ENCODE measurements at places on chromosomes 7 and 10.

DNA sequence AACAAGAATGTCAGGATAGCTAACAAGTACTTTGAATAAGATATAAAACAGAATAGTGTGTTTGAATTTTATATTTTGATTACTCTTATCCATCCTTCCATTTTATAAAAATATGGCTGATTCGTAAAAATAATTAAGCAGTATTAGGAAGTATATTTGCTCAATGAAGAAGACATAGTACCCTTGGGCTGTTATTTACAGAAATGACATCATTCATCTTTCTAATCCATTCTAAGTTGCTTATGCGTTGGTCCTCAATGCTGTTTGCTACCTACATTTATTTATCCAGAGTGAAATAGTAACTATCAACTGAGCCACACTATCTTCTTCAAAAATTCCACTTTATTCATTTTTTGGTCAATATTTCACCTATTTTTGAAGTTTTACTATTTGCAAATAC is 2.1 kb upstream of the ZNF804B start:
- DNase-seq: no peak

GRCh38 chr10:17074541-17074847 is 55.1 kb downstream of the CUBN start:
- DNase-seq: no peak

GRCh38 chr7:17952387-17952786 is 12.1 kb upstream of the SNX13 start:
- DNase-seq: no peak

DNA sequence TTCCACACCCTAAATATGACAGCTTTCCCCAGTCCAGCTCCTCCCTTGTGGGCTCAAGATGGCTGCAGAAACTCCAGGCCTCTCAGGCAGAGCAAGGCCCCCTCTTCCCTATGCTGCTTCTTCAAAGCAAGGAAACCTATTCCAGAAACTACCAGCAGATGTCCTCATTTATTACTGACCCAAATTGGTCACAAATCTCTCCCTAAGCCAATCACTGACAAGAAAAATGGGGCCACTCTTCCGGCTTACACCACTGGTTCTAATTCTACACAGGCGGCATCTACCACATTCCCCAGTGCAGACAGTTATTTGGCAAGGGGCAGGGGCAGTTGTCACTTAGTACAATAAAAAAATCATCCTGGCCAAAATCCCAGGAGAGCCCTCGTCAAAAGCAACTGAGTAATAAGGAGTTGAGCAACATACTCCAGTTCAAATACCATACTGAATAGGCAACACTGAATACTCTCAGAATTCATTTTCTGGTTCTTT is 150.4 kb downstream of the SFMBT2 start:
- peak; percentile 38 for DNase-seq

- DNase-seq: no peak
Measured at GRCh38 chr7:31175672-31176071, 123.6 kb downstream of the ADCYAP1R1 start.

DNA sequence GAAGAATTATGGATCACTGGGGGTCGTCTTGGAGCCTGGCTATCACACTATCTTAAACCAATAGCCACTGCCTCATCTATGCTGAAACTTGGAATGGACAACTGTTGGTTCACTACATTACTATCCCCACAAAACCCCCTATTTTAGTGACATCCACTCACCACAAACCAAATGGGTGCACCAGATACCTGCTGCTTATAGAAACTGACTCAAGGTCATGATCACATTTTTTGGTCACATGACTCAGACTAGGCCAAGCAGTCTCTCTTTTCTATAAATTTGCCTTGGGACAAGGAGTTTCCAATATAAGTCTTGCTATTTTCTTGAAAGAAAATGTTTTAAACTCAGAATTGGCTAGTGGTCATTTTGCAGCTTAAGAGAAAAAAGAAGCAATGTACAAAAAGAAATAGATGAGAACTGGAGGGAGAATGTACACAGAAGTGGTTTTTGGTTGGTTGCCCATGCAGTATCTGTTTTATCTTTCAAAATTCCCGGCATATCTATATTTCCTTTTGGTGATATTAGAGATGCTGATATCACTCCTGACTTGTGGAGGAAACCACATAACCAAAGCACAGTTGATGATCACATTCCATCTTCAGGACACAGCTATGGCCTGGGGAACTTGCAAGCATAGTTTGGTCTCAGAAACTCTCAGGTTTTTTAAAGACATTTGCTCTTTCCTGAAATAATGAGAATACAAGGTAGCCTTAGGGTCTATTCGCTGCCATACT is 85.2 kb upstream of the CACNA2D1 start:
- no peak for DNase-seq

DNA sequence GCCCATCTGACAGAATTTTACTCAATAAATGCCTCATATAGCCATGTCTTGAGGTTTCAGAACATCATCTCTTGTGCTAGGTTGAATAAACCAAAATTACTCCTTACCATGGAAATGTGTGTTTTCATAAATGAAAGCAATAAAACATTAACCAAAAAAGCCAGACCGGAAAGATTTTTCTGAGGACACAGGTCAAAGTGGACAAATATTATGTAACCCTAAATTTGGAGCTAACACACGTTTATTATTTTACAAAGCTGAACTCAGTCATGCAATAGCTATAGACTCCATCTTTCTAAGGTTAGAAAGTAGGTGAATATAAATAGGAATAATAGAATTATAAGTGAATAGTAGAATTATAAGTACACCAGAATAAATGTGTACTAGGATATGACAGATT is 269.1 kb downstream of the TSPAN12 start:
- DNase-seq: no peak

- DNase-seq: no peak
Measured at GRCh38 chr10:62268027-62268398, 631 bp downstream of the RTKN2 start.

- no peak for DNase-seq
Measured at GRCh38 chr10:77866598-77866997, 60.0 kb downstream of the DLG5 start.

DNA sequence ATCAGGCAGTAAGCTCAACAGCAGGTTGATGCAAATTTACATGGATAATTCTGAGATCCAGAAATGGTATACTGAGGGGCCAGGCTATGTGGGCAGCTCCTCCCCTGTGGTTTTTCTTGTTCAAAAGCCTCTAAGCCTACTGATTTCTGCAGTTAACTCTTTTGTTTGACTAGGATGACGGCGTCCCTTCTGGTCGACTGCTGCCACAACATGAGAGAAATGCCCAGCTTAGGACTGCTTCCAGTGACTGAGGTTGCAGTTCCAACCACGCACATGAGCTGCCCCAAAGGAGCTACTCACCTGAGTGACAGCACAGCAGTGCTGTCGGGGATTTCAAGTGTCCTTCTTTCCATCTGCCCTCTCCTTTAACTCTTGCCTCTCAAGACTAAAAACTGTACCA is 973.0 kb upstream of the GHITM start:
- peak; percentile 47 for DNase-seq

DNA sequence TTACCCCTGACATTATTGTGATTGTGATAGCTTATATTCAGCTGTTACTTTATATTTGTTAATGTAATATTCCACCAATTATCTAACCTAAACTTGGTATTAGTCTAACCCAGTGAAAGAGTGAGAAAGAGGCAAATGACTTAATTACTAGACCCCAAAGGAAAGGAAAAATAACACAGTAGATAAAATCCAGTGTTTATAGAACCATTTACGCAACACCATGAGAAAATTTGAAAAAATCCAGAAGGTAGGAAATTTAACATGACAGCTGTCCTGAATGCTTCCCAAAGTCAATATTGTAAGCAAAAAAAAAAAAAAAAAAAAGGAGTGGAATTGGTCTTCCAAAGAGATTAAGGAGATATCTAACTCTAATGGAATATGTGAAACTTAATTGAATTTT is 741.5 kb upstream of the GHITM start:
- no peak for DNase-seq

DNA sequence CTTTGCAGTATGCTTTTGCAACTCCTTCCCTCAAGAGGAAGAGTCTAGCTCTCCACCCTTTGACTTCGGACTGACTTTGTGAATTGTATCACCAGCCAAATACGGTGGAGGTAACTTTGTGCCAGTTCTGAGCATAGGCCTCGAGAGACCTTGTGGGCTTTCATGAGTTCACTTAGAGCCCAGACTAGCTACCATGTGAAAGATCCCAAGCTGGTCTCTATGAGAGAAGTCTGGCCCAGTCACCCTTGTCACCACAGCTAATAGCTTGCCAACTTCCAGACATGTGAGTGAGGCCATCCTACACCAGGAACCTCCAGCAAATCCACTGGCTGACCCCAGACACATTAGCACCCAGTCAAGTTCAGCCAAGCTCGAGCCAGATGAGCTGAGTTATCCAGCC is 72.2 kb upstream of the EXOC4 start:
- no peak for DNase-seq

DNA sequence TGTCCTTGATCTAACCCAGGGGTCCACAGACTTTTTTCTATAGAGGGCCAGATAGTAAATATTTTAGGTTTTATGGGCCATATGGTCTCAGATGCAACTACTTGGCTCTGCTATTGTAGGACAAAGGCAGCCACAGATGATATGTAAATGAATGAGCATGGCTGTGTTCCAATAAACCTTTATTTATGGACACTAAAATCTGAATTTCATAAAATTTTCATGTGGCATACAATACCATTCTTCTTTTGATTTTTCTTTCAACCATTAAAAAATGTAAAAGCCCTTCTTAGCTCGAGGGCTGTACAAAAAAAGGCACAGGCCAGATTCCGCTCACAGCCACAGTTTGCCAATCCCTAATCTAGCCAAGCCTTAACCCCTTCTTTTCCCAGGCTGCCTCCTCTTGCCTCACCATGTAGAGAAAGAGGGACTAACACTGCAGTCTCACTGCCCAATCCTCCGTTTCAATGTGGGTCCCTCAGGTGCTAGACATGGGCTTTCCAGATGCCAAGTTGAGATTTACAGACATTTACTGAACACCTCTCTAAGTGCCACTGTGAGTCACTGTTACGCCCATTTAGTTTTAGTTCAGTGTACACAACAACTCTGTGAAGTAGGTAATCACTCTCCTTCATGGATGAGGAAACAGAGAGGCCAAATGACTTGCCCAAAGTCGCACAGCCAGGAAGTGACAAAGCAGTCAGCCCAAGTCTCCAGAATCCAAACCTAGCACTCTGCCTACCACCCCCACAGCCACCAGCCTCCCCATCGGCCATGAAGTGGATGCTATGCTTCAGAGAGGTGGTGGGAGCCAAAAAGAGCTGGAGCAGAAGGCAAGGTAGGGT is 132.6 kb upstream of the PDLIM1 start:
- DNase-seq: no peak

GRCh38 chr10:69839696-69840345 is 38.1 kb downstream of the COL13A1 start:
- no peak for DNase-seq

DNA sequence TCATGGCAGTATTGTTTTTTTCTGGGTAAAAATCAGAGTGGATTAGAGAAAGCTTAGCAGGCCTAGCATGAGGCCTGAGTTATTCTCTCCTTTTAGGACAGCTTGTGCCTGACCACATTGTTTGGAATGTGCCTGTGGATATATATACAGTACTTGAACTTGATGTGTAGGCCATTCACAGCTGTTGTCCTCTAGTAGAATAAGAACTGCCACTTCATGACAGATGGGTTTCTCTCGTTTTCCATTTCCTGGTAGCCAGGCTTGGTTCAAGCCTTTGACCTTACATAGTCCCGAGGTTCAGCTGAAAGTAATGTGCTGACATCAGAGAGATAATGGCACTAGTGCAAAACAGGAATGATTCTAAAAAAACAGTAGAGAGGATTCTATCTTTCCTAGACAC is 473.9 kb downstream of the AUTS2 start:
- no peak for DNase-seq

DNA sequence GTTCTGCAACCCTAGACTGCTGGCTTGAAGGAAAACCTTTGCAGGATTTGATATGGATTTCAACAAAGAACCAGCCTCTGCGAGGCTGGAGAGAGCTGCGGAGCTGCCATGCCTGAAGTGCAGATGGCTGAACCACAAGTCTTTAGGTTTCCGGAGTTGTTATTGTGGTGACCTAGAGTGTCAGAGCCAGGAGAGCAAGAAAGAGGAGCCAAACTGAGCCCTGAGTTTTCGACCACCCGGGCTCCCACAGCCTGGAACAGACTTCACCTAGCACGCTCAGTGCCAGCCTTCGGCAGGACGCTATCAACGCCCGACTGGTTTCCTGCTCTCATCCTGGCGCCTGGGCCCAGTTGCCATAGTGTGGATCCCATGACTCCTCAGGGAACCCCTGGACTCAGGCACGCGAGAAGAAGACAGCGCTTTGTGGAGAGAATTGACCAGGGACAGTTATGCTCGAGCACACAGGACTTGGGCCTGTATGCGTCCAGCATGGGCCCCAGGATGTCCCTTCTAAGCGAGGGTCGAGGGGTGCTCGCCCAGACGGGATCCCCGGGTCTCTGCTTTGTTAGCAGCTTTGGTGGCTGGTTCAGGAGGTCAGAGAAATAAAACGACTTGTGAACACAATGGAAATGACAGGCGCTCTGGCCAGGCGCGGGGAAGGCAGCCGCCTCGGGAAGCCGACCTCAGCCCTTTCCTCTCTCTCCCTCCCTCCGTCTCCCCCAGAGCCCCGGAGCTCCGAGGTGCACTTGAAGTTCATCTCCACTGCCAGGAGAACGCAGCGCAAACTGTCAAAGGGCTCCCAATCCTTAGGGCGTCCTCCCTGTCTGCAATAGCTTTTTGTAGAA is 1.8 kb upstream of the GAD2 start:
- no peak for DNase-seq

- DNase-seq: no peak
Measured at GRCh38 chr10:3287572-3288445, 115.2 kb upstream of the PITRM1 start.
